ENCODE measurements at places on chromosomes 1 and 21. TPM values are rescaled to one million over a fixed set of nuclear protein-coding genes. Genes with fewer than 3 reads are reported as not detected.

The HTR1D gene
- 6.1 TPM for total RNA-seq

The CR1 gene
- 0.28 TPM for total RNA-seq

The OR2T29 gene
- 0.26 TPM for total RNA-seq

The RSPO1 gene
- 0.54 TPM for total RNA-seq

The RGS1 gene
- total RNA-seq, result 3.1 TPM

GRCh38 chr1:93678946-93679480 lies 2.6 kb downstream of the BCAR3 start:
- ATAC-seq, result no peak

DNA sequence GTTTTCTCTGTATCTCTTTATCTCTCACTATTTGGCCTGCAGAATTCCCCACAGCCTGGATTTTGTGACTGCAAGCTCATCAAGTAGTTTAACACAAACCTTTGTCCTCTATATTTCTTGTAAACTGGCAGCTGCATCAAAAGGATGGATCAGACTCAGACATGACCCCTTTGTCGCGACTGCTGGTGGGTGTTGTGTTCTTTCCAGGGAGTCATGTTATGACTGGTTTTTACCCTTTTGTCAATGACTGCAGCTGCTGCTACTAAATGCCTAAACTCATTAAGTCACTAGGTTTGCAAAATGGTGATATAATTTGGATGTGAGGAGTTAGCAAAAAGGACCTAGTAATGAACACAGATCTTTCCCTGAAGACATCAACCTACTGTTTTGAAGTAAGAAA lies 10.2 kb upstream of the TOMM20 start:
- ATAC-seq, result peak; percentile 36

- no peak for ATAC-seq
Measured at GRCh38 chr1:75787524-75787923, 1.5 kb downstream of the RABGGTB start.

- ATAC-seq, result no peak
Measured at GRCh38 chr21:44919111-44919912, 1.4 kb downstream of the ITGB2 start.

GRCh38 chr21:15222707-15223106 lies 157.9 kb upstream of the NRIP1 start:
- ATAC-seq, result peak; percentile 62

DNA sequence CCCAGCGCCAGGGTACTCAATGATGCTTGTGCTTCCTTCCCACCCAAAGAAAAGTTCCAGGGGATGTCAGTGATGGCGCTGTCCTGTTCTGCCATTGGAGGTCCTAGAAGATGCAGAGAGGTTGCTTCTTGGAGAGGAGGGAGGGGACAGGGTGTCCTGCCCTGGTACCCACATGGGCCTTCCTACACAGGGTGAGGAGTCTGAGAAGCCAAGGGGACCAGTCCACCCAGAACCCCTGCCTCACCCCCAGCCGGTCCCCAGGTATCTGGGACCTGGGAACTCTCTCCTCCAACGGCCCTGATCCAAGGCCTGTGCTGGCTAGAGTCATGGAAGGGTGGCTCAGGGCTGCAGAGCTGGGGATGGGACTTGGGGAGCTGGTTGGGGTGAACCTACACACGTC lies 259.4 kb downstream of the KCNJ6 start:
- ATAC-seq, result no peak

DNA sequence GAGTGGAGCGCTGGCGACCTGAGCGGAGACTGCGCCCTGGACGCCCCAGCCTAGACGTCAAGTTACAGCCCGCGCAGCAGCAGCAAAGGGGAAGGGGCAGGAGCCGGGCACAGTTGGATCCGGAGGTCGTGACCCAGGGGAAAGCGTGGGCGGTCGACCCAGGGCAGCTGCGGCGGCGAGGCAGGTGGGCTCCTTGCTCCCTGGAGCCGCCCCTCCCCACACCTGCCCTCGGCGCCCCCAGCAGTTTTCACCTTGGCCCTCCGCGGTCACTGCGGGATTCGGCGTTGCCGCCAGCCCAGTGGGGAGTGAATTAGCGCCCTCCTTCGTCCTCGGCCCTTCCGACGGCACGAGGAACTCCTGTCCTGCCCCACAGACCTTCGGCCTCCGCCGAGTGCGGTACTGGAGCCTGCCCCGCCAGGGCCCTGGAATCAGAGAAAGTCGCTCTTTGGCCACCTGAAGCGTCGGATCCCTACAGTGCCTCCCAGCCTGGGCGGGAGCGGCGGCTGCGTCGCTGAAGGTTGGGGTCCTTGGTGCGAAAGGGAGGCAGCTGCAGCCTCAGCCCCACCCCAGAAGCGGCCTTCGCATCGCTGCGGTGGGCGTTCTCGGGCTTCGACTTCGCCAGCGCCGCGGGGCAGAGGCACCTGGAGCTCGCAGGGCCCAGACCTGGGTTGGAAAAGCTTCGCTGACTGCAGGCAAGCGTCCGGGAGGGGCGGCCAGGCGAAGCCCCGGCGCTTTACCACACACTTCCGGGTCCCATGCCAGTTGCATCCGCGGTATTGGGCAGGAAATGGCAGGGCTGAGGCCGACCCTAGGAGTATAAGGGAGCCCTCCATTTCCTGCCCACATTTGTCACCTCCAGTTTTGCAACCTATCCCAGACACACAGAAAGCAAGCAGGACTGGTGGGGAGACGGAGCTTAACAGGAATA lies 4.2 kb downstream of the TFAP2E start:
- peak; percentile 11 for ATAC-seq

DNA sequence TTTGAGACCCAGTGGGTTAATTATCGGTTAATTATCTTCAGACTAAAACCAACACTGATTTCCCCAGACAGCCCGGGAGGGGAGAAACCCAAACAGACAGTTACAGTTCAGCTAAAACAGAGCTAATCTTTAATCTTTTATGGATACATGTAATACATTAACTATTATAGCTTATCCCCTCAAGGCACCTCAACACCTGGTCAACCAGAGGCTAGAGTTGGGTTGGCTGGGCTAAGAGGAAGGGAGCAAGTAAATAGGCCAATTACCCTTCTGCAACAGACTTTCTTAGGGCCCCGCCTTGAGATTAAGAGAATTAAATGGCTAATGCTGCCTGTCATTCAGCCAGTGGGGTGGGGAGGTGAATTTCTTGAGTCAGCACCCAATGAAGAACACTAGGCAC lies 6.6 kb upstream of the MED18 start:
- no peak for ATAC-seq

DNA sequence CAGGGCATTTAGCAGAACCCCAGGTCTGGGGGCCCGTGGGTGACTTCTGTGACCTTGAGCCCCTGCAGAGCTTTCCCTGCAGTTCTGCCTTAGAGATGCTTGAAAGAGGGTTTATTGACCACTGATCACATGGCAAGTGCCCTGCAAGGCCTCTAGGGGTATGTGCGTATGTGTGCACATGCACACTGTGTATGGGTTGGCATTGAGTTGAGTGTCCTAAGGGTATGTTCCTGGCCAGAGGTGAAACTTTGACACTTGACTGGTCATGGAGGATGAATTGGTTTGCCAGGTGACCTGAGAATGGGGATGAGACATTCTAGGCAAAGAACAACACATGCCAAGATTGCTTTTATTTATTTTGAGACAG lies 17.1 kb downstream of the NUDC start:
- no peak for ATAC-seq

DNA sequence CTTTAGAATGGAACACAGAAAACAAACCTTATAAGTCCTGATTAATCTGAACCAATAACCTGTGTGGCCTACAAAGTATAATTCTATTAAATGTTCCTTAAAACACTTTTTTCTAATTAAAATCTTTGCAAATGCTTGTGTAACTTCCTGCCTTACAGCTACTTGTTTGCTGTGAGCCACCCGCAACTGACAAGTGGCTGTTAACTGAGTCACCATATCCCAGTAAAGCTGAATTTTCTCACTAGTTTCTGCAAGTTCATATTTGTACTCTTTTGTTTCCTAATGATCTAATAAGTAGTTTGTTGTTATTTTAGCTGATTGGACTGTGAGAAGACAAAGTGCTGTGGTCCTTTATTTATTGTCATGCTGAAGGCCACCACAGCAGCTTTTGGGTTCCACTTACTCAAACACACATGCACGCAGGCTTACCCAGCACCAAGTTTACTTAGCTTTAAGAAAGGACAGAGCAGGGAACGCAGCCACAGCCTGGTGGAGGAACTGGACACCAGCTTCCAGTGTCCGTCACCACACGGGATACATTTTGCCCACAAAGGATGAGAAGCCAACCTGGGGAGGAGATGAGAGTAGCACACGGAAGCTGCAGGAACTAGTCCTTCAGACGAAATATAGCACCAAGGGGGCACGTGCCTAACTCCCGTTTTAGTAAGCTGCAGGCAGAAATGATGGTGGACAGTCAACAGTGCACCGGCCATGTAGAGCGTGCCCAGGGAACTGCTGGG lies 47.8 kb downstream of the LCA5L start:
- ATAC-seq, result no peak

GRCh38 chr21:29246614-29247013 lies 52.1 kb upstream of the BACH1 start:
- no peak for ATAC-seq

DNA sequence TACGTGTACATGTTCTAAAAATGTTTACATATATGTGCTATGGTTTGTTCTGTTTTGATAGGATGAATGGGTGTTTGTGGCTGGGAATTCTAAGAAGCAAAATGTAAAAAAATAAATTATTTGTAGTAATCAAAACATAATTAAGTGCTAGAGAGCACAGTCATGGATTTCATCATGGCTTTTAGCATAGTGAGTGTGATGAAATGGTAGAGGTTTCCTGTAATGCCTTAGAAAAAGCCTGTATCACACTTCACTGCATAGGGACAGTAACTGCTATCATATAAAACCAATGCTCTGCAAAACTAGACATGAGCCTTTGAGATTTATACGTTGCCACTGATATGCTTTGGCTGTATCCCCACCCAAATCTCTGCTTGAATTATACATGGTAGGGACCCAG lies 99.8 kb downstream of the PTGER3 start:
- no peak for ATAC-seq

DNA sequence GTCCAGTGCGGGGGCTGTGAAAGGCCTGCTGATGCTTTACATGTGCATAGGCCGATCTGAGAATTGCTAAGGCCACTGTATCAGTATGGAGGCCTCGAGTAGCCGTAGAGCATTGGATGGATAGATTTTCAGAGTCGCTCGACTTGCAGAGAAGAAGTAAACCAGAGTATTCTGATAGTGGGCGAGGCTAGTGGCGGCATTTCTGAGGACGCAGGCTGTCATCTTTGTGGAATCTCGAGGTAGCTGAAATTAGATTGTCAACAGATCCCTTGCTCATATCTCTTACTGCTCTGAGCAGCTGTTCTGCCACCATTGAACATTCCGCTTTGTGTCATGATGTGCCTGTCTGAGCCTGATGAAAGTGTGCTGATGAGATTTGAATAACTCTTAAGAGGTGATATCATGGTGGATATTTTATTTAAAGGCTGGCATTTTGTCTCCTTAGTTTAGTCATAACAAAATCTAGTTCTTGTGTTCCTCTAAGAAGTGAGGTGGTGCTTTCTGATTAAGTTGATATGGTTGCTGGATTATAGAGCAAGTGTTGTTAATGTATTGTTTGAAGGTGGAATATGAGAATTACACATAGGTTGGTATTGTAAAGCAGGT lies 1.5 kb downstream of the KIF1B start:
- no peak for ATAC-seq

GRCh38 chr1:221712776-221713431 lies 29.0 kb downstream of the DUSP10 start:
- no peak for ATAC-seq

GRCh38 chr1:109975718-109976117 lies 8.8 kb upstream of the AHCYL1 start:
- no peak for ATAC-seq

DNA sequence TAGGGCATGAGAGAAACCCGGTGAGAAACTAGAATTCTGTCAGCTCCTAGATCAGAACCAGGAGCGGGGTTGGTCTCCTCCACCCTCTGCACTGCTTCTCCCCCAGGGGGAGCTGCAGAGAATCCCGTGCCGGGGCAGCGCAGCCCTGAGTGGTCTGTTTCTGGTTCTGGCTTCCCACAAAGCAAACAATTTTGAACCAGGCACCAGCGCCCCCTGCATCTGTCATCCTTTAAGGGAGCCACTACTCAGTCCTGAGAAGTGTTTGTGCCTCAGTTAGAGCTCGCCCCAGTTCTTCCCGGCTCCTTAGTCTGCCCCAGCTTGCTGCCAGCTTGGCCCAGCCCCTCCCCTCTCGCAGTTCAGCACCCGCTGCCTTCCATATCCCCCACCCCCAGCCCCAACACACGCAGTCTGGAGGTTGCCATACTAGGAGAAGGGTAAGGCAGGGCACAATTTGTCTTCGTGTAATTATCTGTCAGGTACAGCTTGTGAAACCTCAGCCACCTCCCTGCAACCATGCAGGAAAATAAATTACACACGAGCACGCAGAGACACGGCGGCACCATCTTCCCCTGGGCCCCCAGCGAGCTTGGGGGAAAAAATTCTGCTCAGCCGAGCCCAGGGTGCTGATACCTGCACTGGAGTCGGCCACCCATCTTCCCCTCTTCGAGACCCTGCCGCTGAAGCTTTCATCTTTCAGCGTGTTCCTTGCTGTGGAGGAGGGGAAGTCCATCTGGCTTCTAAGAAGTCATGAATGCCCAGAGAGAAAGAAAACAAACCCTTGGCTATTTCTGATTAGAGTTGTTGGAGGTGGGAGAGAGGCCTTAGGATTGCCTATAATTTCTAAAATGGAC lies 62.6 kb upstream of the CD1D start:
- ATAC-seq, result peak; percentile 83
